ENCODE measurements at places on chromosomes 5 and 9.

GRCh38 chr5:180160215-180160614 lies 48.8 kb downstream of the RASGEF1C start:
- no peak for DNase-seq

- DNase-seq: peak; percentile 99
Measured at GRCh38 chr5:163760498-163760897, 255.1 kb downstream of the MAT2B start.

- DNase-seq: no peak
Measured at GRCh38 chr5:170266570-170267381, 30.8 kb downstream of the LCP2 start.

GRCh38 chr5:41517909-41518308 lies 7.5 kb upstream of the PLCXD3 start:
- peak; percentile 50 for DNase-seq

GRCh38 chr5:147743678-147744374 lies 38.7 kb downstream of the JAKMIP2 start:
- DNase-seq: peak; percentile 47

DNA sequence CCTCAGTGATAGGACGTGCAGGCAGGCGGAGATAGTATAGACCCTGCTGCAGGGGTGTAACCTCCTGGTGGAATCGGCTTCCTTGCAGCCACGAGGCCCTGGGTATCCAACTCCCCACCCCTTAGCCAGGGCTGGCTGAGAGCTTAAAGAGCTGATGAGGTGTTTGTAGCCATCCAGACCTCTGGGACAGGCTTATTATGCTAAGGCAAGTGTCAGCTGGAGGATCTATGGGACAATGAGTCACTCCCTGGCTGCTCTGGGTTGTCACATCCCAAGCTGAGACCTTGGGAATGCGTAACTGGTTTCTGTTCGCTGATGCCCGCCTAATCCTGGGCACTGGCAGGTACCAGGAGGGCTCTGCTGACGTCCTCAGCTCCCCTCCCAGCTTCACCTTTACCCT lies 38.9 kb downstream of the DAB2IP start:
- no peak for DNase-seq

DNA sequence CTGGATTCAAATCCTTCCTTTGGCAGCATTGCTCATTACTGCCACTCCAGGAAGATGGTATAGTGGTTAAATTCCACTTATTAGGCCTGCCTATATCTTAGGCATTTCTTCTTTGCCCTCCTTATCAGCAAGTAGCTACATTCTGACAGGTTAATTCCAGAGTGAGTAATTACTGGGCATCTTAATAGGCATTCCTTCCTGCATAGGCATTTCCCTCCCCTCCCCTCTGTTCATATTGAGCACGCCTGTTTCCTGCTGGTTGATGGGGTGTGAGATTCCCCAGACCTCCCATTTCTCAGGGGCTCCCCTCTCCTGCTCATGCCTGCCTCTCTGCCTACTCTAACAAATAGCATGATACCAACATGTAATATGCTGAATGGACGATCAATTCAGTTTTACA lies 305.9 kb downstream of the CYLC2 start:
- DNase-seq: no peak

DNA sequence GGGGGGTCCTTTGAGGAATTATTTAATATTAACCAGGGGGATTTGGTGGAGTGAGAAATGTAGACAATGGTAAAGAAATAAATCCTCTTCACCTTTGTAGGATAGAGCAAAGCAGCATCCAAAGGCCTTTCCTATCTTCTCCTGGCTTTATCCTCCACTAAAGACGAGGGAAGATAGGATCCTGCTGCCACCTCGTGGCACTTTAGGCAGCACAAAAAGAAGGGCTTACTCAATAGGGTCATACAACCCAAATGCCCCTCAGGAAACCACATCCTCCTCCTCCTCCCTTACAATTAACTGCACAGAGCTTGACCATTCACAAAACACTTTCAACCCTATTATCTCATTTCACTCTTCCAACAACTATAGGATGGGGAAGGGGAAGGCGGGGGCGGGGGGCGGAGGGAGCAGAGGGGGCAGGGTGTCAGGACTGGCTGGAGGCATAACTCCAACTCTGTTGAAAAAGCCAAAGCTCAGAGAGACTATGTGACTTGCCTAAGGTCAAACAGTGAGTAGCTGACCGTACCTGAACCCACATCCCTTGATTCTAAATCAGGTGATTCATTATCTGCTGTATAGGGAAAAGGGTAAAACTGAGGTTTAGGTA lies 45.4 kb upstream of the MYOT start:
- DNase-seq: peak; percentile 65

DNA sequence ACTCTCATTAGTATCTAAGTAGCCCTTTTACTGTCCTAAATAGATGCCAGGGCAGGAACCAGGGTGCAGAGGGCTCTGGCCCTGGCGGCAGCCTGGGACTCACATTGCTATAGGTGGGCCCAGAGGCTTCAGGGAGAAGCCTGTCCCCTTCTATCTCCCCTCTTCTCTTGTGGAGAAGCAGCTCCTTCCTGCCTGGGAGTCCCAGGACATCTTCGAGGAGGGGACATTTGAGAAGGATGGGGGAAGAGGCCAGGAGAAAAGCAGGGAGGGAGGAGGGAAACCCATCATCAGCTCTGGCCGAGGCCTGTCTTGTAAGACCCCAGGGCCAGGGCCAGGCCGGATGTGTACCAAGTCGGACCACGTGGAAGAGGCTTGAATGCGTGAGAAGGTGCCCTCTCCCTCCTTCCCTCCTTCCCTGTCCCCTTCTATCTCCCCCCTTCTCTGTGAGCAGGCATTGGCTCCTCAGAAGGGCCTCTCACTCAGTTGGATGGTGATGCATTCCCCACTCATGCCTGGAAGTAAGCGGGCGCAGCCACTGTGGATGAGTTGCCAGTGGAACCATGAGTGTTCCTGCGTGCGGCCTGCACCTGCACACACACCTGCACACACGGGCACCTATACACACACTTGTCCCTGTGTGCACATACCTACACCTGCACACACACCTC lies 20.7 kb upstream of the LPCAT1 start:
- DNase-seq: no peak

DNA sequence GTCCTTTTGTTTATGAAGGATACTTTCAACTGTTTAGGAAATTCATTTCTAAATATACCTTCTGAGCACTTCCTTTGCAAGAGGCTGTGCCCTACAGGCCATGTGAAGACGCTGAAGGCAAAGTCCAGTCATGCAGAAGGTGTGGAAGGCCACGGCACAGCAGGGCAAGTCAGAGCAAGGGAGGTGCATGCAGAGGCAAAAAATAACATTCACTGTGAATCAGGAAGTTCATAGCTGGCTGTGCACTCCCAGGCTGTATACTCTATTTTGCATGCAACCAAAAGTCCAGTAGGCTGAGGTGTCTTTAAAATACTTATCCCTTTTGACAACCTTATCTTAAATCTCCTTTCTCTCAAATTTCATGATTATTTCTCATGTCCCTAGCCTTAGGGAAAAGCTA lies 50.3 kb downstream of the GNAQ start:
- DNase-seq: peak; percentile 61

DNA sequence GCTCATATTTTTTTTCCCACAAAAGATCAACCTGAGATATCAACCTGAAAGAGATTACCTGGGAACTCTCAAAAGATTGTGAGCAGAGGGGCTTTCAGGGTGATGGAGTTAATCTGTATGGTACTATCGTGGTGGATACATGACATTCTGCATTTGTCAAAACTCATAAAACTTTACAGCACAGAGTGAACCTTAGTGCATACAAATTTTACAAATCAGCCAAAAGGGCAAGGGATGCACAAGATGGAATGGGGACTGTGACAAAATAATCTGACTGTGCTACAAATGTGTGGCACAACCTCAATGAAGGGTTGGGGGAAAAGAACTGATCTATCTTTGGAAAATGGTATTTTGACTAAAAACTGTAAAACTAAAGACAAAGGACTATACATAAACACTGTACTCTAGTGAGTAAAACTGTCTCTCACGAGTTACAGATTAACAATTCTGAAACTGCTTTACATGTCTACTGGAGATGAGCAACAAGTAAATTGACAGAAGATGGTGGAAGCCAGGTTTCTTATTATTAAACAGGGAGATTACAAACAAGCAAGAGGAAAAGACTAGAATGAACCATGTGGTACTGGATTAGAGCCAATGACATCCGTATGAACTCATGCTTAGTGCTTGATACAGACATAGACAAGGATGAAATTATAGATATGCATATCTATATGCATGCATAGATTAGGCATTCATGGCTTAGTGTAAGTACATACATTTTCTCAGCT lies 24.8 kb upstream of the RLN1 start:
- peak; percentile 71 for DNase-seq

DNA sequence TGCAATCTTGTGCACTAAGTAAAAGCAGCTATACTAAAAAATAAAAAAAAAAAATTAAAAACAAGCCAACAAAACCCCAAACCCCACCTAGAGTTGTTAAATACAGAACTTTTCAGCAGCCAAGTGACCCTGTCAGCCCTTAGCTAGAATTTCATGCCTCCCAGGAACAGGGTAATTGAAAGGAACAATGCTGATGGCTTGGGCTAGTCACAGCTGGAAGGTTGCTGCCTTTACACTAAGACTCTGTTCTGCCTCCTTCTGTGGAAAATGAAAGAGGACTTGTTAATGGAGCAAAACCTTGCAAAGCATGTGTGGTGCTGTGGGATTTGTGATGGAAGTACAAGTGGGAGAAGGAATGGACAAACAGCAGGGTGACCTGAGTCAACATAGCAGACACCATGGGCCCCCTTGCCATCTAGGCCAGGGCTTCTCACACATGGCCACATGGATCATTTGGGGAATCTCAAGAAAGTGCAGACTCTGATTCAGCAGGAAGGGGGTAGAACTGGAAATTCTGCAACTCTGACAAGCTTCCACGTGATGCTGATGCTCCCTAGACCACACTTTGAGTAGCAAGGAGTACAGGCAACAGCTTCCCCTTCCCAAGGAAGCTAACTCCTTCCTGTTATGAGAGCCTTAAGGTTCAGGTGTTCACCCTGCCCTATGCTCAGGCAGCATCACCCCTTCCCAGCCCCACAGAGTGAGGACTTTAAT lies 14.9 kb upstream of the TMEM252 start:
- peak; percentile 18 for DNase-seq

- DNase-seq: no peak
Measured at GRCh38 chr9:28014212-28014611, 440.9 kb upstream of the C9orf72 start.

- DNase-seq: peak; percentile 67
Measured at GRCh38 chr9:83154087-83154736, 91.3 kb upstream of the RASEF start.

DNA sequence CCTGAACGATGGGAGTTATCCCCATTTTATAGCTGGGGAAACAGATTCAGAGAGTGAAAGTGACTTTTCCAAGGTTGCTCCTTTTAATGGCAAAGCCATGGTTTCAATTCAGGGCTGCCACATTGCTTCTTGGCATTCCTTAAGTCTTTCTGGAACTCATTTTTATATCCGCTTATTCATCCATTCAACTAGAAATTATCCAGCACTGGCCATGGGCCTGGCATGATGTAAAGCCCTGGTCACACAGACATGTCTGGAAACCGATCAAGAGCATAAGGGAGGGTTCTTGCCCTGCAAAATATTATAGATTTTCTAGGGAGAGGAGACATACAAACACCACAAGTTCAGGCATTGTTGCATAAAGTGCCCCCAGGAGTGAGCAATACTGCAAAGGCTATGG lies 43.0 kb upstream of the COL15A1 start:
- DNase-seq: no peak

- DNase-seq: no peak
Measured at GRCh38 chr5:166509085-166509484, 1782.4 kb upstream of the WWC1 start.

All from choroid plexus epithelial cell (primary cell).